ENCODE measurements at places on chromosomes 2 and 18. TPM values are rescaled to one million over a fixed set of nuclear protein-coding genes. Genes with fewer than 3 reads are reported as not detected.

GRCh38 chr2:102010902-102011301, 19.1 kb downstream of the IL1R2 start:
- H3K4me1 ChIP-seq, result no peaks in the 10 kb centered on the region
- no peaks in the 10 kb centered on the region for H3K36me3 ChIP-seq
- DNase-seq, result no peak
- H3K27me3 ChIP-seq, result no peaks in the 10 kb centered on the region

- H3K36me3 ChIP-seq, result no peaks in the 10 kb centered on the region
- no peak overlapping the region for H3K27ac ChIP-seq
- DNase-seq, result no peak
Measured at GRCh38 chr18:44135741-44136140, 544.9 kb upstream of the SETBP1 start.

DNA sequence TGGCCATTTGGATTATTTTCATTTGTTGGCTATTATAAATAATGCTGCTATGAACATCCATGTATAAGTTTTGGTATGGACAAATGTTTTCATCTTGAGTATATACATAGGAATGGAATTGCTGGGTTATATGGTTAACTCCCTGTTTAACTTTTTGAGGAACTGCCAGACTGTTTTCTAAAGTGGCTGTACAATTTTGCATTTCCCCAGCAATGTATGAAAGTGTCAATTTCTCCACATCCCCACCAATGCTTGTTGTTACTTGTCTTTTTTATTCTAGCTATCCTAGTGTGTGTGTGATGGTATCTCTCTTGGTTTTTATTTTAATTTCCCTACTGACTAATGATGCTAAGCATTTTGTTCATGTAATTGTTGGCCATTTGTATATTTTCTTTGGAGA, 90.6 kb upstream of the CYP26B1 start:
- H3K27ac ChIP-seq, result no peak overlapping the region
- no peaks in the 10 kb centered on the region for H3K36me3 ChIP-seq
- H3K27me3 ChIP-seq, result no peaks in the 10 kb centered on the region
- no peak for DNase-seq
- H3K4me1 ChIP-seq, result no peaks in the 10 kb centered on the region

DNA sequence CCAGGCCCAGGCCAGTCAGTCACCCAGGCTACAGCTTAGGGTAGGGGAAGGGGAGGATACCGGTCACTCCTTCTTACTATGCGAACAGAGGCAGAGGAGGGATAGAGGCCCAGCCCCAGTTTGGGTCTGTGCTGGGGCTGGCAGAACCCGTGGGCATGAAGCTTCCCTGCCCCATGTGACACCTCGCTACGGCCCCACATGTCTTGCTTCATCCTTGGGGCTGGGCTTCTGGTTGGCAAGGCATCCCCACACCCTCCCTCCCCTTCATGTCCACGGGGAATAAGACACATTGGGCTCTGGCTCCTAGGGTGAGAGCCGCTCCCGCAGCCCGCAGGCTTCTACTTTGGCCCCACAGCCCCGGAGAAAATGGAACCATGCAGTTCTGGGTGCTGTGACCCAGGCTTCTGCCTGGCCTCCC, 32.4 kb downstream of the HS1BP3 start:
- peaks cover 7% of the 10 kb centered on the region for H3K36me3 ChIP-seq
- H3K27ac ChIP-seq, result peak overlapping the region; percentile 20

Gene MC2R
- total RNA-seq, result not detected

Gene FBXO48
- 1.6 TPM for total RNA-seq

DNA sequence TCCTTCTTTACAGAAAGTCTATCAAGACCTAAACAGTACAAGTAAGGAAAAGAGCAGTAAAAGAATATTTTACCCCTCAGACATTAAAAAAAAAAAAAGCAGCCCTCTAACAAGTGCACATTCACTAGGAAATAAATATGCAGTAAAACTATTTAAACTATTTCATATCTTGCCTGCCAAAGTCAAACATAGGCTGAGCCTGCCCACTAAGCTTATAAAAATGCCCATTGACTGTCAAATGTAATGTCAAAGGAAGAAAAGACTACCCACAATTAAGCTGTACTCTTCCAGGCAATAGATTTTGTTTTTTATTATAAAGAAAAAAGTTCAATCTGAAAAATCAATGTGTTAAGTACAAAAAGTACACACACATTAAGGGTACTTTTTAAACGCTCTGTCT, 11.8 kb downstream of the ALS2 start:
- H3K36me3 ChIP-seq, result no peaks in the 10 kb centered on the region
- H3K4me1 ChIP-seq, result no peaks in the 10 kb centered on the region
- H3K27ac ChIP-seq, result no peak overlapping the region
- no peak overlapping the region for H3K4me3 ChIP-seq

DNA sequence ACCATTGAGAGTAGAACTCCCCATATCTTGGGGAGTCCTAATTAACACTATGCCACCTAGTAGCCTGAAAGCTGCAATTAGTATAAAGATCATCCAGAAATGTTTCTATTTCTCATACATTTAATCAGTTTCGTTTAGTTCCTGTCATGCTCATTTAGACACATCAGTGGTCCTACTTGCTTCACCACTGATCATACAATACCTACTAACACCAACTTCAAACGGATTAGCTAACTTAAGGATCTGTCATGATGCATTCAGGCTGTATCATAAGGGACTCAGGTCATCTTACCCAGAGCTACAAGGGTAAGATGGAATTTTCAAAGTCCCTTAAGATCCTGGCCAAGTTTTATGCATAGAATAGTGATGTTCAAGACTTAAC, 6.8 kb downstream of the SRSF7 start:
- peaks cover 59% of the 10 kb centered on the region for H3K36me3 ChIP-seq
- H3K27me3 ChIP-seq, result no peaks in the 10 kb centered on the region
- H3K27ac ChIP-seq, result no peak overlapping the region
- peaks cover 59% of the 10 kb centered on the region for H3K4me1 ChIP-seq
- no peak overlapping the region for H3K4me3 ChIP-seq

DNA sequence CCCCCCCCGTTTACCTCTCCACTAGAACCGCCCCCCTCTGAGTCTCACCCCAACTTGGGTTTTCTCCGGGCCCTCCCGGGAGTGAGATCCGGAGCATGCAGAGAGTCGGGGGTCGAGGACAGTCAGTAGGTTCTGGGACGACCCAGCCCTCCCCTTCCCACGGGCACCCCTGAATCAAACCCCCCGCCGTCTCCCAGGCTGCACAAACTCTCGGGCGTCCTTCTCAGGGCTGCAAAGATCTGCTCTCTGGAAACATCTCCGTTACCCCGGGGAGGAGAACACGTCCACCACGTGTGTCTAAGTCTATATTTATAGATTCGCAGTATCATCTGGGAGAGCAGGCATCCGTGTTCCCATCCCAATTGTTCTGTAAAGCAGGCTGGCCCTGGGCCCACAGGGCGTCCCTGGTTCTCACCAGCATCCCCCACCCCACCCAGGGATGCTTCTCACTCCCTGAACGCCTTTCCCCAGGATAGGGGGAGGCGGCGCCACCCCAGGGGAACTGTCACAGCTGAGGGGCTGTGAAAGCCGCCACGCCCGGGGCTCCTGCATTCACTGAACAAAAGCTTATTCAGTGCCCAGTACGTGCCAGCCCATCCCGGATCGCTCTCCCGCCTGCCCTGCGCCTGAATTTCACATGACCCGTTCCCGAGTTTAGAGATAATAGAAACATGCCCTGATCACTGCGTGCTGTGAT, 765 bp upstream of the DIPK1C start:
- no peaks in the 10 kb centered on the region for H3K4me1 ChIP-seq
- no peaks in the 10 kb centered on the region for H3K36me3 ChIP-seq
- H3K27me3 ChIP-seq, result peaks cover 9% of the 10 kb centered on the region
- no peak for DNase-seq
- H3K4me3 ChIP-seq, result no peak overlapping the region
- no peak overlapping the region for H3K27ac ChIP-seq

GRCh38 chr2:220270481-220271070, 643.1 kb downstream of the SLC4A3 start:
- H3K4me1 ChIP-seq, result no peaks in the 10 kb centered on the region
- H3K27me3 ChIP-seq, result no peaks in the 10 kb centered on the region
- H3K27ac ChIP-seq, result no peak overlapping the region
- no peak for DNase-seq

DNA sequence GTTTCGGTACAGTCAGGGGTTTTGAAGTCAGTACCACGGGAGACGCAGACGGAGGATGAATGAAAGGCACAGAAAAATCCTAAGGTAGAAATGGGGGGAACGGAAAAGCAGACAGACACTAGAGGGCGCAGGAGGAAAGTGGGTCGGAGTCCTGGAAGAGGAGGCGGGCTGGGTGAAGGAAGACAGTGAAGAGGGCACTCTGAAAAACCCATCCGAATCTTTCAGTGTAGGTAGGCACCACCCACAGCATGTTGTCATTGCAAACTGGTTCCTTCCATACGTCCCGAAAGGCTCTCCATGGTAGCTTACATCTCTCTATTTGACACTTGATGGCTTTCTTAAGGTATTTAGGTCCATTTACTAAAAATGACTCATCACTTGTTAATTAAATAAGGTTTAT, 18.5 kb upstream of the ZNF236 start:
- H3K36me3 ChIP-seq, result no peaks in the 10 kb centered on the region
- H3K4me1 ChIP-seq, result peaks cover 5% of the 10 kb centered on the region
- H3K4me3 ChIP-seq, result no peak overlapping the region
- H3K27ac ChIP-seq, result no peak overlapping the region

Data from CD8-positive, alpha-beta memory T cell (primary cell).